Activated CD4-positive, alpha-beta T cell treated with anti-CD3 and anti-CD28 coated beads, Interleukin-2, Interleukin-4, amounts not matched to agents 100 ng/mL and 50 ng/mL, durations not matched to agents 16 hours and 8 hours (primary cell): ENCODE measurements at places on chromosomes 6 and 20.

- DNase-seq = no peak
These were observed 37.0 kb downstream of the RNF217 start for GRCh38 chr6:124999105-124999764.

DNA sequence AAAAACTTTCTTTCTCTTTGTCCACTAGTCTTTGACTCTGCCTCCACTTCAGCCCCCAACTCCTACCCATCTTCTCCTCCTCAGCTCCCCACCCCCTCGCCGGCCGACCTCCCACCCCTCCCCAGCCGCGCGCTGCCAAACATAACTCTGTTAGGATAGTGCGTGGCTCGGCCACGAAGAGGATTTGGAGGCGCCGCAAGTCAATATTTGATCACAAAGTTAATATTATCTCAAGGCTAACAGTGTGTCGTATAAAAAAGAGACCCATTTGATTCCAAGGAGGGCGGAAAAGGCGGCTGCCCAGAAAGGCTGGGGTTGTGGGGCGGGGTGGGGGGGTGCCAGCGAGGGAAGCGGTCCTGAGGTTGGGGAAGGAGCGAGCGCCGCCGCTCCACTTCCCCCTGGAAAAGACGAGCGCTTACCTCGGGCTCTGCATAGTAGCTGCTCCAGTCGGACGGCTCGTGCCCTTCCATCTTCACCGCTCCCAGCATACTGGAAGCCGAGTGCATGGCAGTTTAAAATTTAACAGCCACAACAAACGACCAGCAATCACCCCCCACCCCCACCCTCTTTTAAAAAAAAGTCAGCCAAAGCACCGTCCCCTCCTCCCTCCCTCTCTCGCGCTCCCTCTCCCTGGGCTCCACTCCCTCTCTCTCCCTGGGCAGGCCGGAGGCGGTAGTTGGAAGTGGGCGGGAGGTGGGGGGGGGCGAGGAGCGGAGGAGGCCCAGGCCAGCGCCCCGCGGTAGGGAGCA is 425 bp downstream of the FOXA2 start:
- DNase-seq = no peak

GRCh38 chr6:45563844-45564243 is 186.1 kb upstream of the SUPT3H start:
- DNase-seq = no peak

DNA sequence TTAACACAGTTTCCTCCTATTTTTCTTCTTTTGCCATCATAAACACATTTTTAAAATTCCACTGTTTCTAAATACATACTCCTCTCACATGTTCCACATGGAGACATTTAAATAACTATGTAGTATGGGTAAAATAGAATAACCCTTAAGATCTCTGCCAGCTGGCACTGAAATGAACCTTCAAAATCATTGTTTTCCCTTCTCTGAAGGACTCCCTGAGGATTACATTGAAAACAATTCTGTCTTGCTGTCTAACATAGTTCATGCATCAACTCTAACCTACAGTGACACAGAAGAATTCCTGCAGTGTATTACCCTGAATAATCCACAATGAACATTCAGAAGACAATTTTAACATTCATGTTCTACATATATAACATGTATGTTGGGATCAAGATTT is 1361.8 kb upstream of the CITED2 start:
- no peak for DNase-seq

GRCh38 chr20:63956664-63957003 is 418 bp upstream of the UCKL1 start:
- no peak for DNase-seq
